ENCODE measurements at places on chromosomes 12 and 14.

- DNase-seq, result no peak
These were observed 71.8 kb downstream of the TTC9 start for GRCh38 chr14:70713511-70713916.

DNA sequence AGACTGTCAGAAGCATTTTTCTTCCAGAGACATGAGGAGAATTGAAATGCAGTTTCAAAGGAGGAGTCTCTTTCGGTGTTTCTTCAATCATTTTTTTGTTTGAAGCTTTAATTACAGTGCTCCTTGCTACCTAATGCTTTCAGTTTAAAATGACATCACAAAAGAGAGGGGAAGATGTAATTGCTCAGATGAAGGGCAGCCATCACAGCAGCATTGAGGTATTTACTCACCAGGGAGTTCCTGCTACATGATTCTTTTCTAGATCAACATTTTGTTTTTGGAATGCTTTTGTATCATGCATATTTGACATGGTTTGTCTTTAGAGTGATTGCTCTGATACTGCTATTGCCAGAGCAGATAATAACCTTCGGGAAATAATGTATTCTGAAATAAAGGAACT lies 28.6 kb downstream of the FLRT2 start:
- DNase-seq, result no peak

DNA sequence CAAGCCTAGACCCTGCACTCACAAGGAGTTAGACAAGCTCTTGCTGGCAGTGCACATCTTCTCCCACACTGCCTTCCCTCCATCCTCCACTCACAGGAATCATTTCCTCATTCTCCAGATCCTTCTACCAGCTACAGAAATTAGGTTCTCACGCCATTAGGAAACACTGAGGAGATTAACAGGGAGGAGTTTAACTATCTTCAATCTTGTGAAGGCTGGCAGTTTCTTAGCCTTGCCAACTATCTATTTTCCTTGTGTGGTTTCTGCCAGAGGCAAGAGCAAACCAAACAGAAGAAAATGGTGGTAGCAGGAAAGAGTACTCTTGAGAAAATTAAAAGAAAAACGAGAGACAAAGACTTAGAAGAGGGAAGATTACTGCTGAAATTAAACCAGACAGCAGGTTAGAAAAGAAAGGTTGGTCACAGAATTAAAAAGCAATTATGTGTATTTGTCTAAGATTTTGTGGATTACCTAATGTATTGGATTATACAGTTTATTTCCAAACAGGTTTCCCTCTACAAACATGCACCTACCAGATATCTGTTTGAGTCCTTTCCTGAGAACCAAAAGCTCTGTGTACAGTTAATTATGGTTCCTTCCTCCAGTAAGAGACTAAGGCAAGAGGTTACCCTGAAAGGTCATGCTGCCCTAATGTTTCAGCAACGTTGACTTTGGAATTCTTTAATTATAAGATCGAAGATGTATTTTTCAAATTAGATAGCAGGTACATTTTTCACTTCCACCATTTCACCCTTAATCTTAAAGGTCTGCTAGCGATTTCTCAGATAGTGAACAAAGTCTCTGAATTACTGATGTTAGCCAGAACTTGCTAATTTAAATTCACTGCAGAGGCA lies 5.0 kb downstream of the RERG start:
- no peak for DNase-seq

- DNase-seq, result no peak
These were observed 116.2 kb downstream of the DENND5B start for GRCh38 chr12:31474751-31475150.

DNA sequence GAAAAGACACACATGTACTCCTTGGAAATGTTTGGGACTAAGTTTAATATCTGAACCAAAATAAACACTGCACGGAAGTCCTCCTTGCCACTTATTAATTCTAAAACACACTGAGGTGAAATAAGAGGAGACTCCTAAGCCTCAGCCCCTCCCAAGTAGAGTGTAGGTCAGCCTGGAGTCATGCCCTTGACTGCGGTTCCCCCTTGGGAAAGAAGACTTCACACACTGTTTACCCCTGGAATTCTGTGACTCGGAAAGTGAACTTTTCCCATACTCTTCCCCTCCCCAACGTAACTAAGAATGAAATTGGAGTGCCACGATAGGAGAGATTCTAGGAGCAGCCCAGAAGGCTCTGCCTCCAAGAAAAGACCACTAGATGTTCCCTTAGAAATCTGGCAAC lies 8.6 kb upstream of the TFCP2 start:
- DNase-seq, result no peak

DNA sequence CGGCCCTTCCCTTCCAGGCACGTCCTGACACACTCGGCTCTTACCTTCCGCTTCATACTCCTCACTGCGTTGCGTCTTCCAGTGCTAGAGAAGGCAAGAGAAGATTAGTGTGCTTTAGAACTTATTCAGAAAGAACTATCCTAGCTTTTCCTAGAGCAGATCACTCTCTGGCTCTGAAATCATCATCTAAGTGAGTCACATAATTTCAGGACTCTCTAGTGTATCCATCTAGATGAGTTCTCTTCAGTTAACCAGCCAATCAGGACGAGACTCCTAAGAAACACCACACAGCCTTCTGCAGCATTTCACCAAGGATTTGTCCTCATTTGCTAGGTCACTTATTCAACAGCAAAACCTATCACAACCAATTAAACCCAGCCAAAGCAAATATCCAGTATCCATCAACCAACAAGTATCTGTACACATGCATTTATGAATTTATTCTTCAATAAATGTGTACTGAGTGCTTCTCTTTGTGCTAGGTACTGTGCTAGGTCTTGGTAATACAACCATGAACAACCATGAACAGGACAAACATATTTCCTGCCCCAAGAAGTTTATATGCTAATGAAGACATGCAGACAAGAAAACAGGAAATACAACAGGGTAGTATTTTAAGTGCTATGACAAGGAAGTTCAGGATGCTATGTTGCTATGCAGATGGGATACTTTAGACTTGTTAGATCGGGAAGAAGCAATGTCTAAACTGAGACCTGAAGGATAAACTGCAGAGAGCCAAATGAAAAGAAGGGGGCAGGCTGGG lies 52.1 kb downstream of the NIN start:
- no peak for DNase-seq

Measured in activated naive CD4-positive, alpha-beta T cell (primary cell).